ENCODE measurements at places on chromosomes 7 and 10. TPM values are rescaled to one million over a fixed set of nuclear protein-coding genes. Genes with fewer than 3 reads are reported as not detected.

DNA sequence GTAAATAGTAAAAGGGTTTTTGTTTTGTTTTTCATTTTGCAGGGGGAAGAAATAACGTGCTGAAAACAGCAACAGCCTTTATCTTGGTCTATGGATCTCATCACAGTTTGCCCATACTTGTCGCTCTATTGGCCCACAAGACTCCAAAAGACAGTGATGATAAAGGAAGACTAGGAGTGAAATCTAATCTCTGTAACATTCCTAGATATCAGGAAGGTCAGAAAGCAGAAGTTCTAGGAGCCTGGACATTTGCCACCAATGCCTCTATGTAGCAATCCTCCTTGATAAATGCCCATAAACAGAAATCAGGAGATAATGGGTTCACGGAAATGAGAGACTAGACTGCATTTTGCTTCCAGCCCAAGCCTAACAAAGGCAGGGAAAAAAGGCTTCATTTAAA is 8.9 kb downstream of the CUBN start:
- DNase-seq: no peak

The GNGT1 gene
- total RNA-seq: not detected

GRCh38 chr7:131921016-131921415 is 364.6 kb upstream of the PODXL start:
- no peak for DNase-seq

DNA sequence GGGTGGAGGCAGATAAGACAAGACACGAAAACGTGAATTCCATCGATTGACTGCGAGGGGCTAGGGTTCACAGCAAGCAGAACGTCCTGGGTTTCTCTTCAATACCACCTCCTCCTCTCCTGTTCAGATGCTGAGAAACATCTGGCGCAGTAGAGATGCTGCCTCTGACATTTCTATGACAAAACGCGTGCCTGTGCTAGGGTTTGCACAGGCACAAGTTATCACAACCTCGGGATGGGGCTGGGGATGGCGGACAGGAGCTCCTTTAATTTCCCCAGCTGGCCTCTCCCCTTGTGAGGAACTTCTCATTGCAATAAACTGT is 99.8 kb upstream of the SVIL start:
- DNase-seq: no peak

GRCh38 chr7:73904219-73905137 is 43.5 kb downstream of the TMEM270 start:
- no peak for DNase-seq

Measured in dermis blood vessel endothelial cell (primary cell).